ENCODE measurements at places on chromosomes 12 and 14. TPM values are rescaled to one million over a fixed set of nuclear protein-coding genes. Genes with fewer than 3 reads are reported as not detected.

ZBTB42 gene
- 1.8 TPM for polyA plus RNA-seq

GARIN6 gene
- not detected for polyA plus RNA-seq

APEX1 gene
- 91.7 TPM for polyA plus RNA-seq

SLCO1C1 gene
- polyA plus RNA-seq: 0.95 TPM

IL22 gene
- not detected for polyA plus RNA-seq

LUM gene
- polyA plus RNA-seq: 26.8 TPM

ZCRB1 gene
- 26.1 TPM for polyA plus RNA-seq

NANOG gene
- not detected for polyA plus RNA-seq

RNASE3 gene
- not detected for polyA plus RNA-seq

WASHC3 gene
- 54.2 TPM for polyA plus RNA-seq

C14orf39 gene
- polyA plus RNA-seq: not detected

ALDH1L2 gene
- polyA plus RNA-seq: 1.7 TPM

NAV3 gene
- polyA plus RNA-seq: 0.91 TPM

MUCL1 gene
- polyA plus RNA-seq: not detected

Measured in heart right ventricle (tissue), 16 donors.